ENCODE measurements at places on chromosomes 16 and 17.
A peak's percentile ranks its signal among the peaks of the same experiment; 100 is the strongest.

- no peak for DNase-seq
These were observed 12.9 kb downstream of the CMC2 start for GRCh38 chr16:80993834-80994233.

DNA sequence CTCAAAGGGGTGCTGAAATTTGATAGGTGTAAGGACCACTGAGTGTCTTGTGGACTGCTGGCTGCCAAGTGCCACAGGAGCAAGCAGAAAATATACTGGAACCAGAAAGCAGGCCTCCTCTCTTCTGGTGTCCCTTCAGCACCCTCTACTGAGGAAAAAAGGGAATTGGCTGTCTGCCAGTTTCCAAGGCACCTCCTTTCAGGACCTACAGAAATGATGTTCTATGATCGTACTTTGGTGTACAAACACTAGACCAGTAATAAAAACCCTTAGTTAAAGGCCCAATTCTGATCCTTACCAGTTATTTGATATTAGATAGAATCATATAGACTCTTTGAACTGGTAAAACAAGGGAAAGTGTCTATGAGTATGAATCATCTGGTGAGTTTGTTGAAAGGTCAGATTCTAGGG, 35.8 kb upstream of the BCAS3 start:
- DNase-seq: peak; percentile 60

- DNase-seq: peak; percentile 66
These were observed 1.9 kb downstream of the MNT start for GRCh38 chr17:2398655-2399571.

DNA sequence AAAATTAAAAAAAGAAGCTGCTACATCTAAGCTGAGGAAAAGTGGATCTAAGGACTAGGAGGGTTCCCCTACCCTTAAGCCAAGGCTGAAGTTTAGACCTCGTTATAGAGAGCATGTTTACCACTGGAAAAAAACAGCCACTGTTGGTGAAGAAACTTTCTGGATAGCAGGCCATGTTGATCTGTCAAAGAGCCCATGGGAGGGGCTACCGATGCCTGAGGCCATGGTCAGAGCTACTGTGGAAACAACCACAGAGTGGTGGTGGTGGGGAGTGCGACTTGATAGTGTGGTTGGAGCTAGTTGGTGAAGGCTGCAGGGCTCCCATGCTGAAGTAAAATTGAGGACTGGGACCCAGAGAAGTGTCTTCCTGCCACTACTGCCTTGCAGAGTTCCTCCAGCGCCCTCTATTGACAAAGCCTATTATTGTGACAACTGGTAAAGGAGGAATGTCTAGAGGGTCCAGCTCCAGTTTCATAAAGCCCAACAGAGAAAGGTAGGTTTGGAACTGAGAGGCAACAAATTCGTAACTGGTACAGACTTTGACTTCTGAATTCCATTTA, 12.7 kb upstream of the FAM20A start:
- DNase-seq: peak; percentile 41

DNA sequence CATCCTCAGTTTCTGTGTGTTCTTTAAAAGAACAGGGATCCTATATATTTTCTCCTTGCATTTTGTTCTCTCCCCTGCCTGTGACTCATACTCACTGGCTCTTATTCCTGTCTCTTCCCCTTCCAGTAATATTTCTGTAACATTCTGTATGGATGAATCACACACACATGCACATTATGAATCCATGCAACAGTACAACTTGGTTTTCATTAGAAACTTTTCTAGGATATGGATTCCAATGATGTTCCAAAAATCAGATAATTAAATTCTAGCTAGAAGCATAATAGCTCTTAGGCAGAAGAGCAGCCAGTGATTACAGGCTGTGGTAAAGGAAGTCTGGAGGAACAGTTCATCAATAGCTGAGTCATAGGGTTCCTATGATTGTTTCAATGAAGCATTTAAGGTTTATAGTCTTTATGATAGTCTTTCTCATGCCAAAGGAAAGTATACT, 119.6 kb upstream of the PMFBP1 start:
- DNase-seq: no peak

DNA sequence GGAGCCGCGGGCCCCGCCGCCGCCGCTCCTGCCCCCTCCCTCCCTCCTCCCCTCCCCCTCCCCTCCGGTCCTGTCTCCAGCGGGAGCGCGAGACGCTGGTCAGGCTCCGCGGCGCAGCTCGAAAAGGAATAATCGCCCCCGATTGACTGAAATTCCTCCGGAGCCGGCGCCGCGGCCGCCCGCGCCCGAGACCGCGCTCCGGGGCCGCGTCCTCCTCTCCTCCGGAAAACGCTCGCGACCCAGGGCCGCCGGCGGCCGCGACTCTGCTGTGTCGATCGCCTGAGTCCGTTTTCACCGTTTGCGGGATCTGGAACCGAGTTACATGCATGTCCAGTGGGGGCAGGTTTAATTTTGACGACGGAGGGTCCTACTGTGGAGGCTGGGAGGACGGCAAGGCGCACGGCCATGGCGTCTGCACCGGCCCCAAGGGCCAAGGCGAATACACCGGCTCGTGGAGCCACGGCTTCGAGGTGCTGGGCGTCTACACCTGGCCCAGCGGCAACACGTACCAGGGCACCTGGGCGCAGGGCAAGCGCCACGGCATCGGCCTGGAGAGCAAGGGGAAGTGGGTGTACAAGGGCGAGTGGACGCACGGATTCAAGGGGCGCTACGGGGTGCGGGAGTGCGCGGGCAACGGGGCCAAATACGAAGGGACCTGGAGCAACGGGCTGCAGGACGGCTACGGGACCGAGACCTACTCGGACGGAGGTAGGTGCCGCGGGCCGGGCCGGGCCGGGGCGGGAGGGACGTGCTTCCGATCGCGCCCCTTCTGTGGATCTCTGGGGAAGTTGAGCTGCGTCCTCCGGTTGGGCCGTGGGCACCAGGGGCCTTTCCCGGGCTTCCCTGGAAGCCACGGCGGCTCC, 744 bp downstream of the JPH3 start:
- peak; percentile 32 for DNase-seq

DNA sequence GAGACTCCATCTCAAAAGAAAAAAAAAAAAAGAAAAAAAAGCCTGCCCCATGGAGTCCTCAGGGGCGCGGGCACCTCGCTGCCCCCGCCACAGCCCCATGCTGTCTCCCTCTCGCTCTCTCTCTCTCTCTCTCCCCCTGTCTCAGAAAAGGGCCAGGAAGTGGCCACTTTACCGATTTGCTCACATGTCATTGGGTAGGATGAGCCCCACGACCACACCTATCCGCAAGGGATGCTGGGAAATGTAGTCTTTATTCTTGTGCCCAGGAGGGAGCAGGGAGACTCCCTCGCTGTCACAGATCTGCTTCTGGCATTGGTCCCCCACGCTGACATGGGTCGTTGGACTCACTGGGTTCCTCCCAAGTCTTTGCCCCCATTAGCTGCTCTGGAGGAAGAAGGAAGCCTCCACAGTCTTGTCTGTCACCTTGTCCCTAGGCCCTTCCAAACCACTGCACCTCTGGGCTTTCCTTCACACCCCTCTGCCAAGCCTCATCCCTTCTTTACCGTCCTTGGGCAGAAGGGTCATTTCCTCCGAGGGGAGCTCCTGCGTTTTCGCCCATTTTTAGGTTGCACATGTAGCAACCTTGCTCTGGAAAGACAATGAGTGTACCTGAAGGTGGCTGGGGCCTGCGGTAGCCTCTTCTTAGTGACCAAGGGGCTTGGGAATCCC, 6.9 kb upstream of the GJD3 start:
- DNase-seq: peak; percentile 51

DNA sequence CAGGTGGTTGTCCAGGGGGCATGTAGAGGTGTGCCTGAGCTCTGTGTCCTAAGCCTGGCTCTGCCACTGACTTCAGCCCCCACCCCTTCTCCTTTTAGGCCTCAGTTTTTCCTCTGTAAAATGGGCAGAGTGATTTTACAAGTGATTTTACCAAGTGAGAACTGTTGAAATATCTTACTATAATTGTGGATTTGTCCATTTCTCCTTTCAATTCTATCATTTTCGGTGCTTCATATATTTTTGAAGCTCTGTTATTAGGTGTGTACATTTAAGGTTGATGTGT, 21.7 kb upstream of the HOXB9 start:
- no peak for DNase-seq
